ENCODE measurements at places on chromosomes 12 and 14.
A peak's percentile ranks its signal among the peaks of the same experiment; 100 is the strongest.

DNA sequence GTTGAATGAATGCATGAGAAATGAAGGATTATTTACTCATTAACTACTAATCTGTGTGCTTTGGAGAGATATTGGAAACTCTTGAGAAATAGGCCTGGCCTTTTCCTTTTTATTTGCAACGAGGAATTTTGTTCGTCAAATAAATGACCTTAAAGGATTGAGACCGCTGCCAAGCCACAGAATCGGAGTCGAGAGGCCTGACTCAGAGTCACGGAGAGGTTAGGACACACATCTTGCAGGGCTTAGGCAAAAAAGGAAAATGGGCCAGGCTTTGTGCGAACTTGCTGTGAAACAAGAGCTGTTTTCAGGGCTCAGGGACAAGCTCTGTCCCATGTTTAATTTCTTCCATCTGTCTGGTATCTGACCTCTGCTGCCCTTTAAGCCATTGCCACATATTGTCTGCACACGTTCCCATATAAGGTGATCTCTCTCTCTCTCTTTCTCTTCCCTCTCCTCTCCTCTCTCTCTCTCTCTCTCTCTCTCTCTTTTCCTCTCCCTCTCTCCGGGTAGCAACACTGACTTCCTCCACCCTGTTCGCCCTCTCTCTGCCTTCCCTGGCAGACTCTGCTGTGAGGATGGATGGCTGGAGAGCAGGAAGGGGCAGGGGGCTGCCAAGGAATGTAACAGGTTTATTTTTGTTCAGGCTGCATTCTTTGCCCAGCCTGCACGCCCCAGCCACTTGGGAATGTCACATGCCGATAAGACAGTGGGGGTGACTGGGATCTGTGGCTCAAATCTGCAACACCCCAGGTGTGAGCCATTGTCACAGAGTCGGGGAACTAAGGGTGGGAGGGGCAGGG lies 14.9 kb upstream of the IFT81 start:
- no peak for DNase-seq

- DNase-seq, result no peak
Measured at GRCh38 chr14:40345334-40345733, 913.1 kb upstream of the FBXO33 start.

- no peak for DNase-seq
Measured at GRCh38 chr12:21764065-21764464, 10.4 kb downstream of the KCNJ8 start.

DNA sequence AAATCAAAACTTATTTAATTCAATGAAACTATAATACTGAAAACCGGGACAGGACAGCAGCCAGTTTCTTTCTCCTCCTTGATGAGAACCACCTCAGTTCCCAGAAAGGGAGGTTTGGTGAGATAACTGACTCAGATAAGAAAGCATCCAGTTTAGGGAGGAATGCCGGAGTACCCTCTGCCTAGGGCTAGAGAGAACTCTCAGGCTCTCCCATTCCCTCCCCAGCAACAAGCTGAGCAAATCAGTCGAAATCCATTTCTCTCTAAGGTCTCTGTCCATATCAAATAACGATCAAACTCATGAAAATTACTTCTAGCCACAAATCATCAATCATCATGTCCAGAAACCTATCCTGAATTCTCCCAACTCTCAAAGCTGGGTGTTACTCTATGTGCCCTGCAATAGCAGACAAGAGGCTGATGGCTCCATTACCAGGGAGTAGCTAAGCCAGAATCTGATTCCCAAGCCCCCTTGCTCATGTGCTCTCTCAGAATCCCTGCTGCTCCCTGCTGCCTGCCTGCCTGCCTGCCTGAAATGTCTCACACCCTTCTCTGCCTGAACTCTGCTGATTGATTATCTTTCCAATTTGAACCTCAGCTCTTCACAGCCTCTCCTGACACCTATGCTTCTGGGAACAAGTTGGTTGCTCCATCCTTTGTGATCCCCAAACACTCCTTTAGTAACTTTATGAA lies 49.4 kb downstream of the SLC25A47 start:
- no peak for DNase-seq

GRCh38 chr12:127284870-127285431 lies 982.0 kb upstream of the TMEM132C start:
- DNase-seq, result no peak

- no peak for DNase-seq
Measured at GRCh38 chr14:95915330-95915729, 38.7 kb downstream of the TUNAR start.

- DNase-seq, result no peak
Measured at GRCh38 chr14:102557434-102558226, 34.8 kb upstream of the RCOR1 start.

GRCh38 chr12:132621657-132622435 lies 3.3 kb downstream of the P2RX2 start:
- DNase-seq, result no peak

DNA sequence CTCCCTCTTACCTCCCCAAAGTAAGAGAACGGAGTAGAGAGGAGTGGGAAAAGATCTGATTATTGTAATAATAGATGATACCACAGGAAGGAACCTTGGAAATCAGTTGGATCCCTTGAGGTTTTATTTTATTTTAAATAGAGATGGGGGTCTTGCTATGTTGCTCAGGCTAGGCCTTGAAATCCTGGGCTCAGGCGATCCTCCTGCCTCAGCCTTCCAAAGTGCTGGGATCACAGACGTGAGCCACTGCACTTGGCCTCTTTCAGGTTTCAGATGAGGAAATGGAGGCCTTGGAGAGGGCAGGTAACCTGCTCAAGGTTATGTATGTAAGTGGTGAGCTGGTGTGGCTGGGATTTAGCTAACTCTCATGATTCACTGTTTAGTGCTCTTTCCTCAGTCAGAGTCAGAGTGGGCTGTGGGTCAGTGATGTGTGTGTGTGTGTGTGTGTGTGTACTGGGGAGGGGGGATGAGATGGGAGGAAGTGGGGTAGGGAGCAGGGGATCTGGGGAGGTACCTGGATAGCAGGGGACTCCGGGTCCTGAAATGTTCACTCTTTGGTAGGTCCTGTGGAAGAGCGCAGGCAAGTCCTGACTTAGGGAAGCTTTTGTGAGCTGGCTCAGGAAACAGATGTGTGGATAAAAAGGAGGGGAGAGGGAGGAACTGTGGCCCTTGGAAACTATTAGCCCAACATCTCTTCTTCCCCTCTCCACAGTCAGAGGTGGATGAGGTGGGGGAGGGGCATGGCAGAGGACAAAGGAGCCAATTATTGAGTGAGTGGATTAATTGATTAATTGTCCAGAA lies 4.7 kb upstream of the CISTR start:
- DNase-seq, result no peak

- DNase-seq, result peak; percentile 87
Measured at GRCh38 chr12:57522011-57522886, at the start of gene MBD6. TSS of gene MBD6 (plus strand) at chr12:57522824. CDS start at chr12:57524304, 1,480 bp downstream.

DNA sequence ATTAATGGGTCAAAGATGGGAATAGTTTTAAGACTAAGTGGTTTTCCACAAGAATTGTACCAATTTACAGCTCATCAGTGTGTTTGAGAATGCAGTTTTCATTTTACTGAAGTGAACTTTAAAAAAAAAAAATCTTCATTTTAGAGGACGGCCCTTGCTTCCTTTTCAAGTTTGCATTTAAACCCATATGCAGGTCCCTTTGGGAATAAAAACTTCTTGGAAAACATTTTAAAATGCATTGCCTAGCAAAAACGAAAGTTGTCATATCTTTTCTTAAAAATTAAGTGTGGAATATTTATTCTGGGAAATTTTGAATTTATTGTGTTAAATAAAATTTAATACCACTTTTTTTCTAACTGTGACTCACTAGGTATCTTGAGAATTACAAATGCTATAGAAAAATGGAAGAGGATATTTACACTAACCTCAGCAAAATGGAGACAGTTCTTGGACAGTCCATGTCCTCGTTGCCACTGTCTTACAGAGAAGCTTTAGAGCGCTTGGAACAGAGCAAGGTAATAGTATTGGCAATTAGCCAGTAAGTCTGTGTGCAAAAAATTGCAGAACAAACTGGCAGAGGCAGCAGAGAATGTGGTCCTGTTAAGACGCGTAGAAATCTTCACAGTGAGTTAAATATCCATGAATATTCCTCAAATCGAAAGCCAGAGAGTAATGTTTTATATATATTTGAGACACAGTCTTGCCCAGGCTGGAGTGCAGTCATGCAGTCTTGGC lies 209.7 kb downstream of the SYNE2 start:
- no peak for DNase-seq

DNA sequence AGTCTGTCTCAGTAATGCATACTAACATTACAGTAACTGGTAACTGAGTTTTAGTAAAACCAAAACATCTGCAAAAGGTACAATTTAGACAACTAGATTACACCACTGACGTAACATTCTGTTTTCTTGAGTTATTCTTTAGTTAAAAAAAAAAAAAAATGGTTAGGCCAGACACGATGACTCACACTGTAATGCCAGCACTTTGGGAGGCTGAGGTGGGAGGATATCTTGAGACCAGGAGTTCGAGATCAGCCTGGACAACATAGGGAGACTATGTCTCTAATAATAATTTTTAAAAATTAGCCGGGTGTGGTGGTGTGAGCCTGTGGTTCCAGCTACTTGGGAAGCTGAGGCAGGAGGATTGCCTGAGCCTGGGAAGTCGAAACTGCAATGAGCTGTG lies 34.1 kb downstream of the AP5M1 start:
- DNase-seq, result no peak

GRCh38 chr12:67446716-67447115 lies 177.6 kb downstream of the CAND1 start:
- DNase-seq, result peak; percentile 19

DNA sequence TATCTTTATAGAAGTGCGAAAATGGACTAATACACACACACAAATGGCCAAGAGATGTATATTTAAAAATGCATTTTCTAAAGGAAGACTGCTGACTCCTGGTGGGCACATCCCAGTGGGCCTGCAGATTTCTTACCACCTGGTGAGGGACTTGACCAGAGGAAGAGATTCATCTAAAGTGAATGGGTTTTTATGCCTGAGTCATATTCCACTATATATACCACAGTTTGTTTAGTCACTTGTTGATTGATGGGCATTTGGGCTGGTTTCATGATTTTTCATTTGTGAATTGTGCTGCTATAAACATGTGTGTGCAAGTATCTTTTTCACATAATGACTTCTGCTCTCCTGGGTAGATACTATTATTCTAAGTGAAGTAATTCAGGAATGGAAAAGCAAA lies 277.3 kb downstream of the SLC16A7 start:
- DNase-seq, result no peak

- DNase-seq, result no peak
Measured at GRCh38 chr12:5033883-5034282, 9.8 kb upstream of the KCNA5 start.

- peak; percentile 3 for DNase-seq
Measured at GRCh38 chr14:72894623-72895378, 900 bp upstream of the DPF3 start.

GRCh38 chr12:58148976-58149375 lies 207.6 kb downstream of the ATP23 start:
- no peak for DNase-seq

GRCh38 chr12:122097584-122097926 lies 19.0 kb downstream of the MLXIP start:
- DNase-seq, result no peak

DNA sequence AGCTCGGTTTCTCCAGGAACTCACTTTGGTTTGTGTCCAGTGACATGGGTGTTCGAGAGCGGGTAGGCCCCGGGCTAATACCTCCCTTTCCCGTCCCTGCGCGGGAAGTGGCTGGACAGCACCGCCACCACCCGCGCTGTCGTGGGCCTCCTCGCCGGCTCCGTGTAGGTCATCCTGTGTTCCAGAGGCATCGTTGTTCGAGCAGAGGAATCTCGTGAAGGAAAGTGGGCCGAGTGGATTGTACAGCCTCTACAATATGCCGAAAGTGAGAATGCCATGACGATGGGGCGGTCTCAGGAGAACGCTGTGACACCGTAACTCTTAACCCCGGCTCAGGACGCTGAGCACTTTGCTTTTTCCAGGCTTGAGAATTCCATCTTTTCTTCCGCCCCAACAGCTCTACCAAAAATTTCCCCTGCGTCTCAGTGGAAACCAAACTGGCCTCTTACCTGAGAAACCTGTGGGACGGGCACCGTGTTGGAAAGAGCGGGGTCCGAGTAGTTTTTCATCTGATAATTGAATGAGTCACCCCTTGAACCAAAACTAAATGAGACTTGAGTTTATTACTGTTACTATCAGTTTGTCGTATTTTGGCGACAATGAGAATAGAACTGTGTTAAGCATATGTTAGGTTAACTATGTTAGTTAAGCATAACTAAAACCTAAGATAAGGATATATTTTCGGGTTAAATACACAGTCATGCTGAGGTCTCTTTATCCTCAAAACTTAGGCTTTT lies 510 bp downstream of the EIF2S1 start:
- DNase-seq, result peak; percentile 15

GRCh38 chr14:63604626-63605025 lies 37.0 kb downstream of the WDR89 start:
- no peak for DNase-seq

DNA sequence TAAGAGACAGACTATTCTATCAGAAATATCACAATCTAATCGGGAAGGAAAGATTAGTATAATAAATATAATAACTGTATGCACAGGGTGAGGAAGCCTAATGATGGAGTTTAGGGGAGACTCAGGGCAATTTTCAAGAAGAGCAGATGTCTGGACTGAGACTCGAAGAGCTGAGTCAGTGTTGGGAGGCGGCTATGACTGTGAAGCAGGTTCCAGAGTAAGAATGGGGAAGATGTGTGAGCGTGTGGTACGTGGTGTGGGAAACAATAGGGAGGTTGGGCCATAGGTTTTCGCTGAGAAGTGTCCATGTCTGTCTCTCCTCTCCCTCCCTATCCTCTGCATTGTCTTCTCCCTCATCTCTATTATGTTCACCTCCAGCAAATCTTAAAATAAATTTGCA lies 85.6 kb downstream of the LMO3 start:
- DNase-seq, result no peak

- no peak for DNase-seq
Measured at GRCh38 chr14:104444159-104445030, 135.2 kb upstream of the C14orf180 start.

DNA sequence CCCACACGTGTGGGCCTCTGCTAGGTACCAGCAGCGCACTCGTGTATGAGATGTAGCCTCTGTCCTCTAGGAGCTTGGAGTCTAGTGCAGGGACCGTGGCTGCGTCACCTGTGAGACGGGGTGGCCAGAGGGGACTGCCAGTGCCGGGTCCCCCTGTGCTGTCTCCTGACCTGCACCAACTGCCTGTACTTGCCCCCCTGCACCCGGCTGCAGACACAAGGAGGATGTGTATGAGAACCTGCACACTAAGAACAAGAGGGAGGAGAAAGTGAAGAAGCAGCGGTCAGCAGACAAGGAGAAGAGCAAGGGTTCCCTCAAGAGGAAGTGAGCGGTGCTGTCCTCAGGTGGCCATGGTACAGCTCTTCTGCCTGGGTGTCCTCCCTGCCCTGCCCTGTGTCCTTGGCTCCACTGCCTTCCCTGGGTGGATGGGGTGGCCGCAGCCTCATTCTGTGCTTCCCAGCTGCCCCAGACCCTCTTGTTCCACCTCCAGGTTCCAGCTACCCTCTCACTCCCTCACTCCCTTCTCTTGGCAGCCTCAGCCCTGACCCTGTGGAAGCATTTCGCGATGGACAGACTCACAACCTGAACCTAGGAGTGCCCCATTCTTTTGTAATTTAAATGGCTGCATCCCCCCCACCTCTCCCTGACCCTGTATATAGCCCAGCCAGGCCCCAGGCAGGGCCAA lies 9.6 kb downstream of the PTPN6 start:
- no peak for DNase-seq

Data from stimulated activated CD4-positive, alpha-beta T cell treated with anti-CD3 and anti-CD28 coated beads, Interleukin-4, amount 100 ng/mL, for 4 hours (primary cell).